H7 (cell line): ENCODE measurements at places on chromosomes 6 and 20.

- no peak for DNase-seq
These were observed 708.4 kb downstream of the CD109 start for GRCh38 chr6:74404366-74404765.

DNA sequence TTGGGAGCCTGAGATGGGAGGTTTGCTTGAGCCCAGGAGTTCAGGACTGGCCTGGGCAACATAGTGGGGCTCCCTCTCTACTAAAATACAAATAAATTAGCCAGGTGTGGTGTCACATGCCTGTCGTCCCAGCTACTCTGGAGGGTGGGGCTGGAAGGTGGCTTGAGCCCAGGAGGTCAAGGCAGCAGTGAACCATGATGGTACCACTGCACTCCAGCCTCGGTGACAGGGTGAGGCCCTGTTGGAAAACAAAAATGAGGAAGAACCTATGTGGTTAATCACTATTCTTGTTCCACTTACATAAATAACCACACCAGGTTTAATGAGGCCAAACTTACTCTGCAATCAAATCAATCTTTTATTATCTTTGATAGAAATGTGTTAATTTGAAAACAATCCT is 5.4 kb downstream of the PPDPF start:
- DNase-seq = no peak

- DNase-seq = no peak
These were observed 7.2 kb downstream of the TFAP2A start for GRCh38 chr6:10407674-10408054.

GRCh38 chr6:154602708-154603107 is 92.2 kb upstream of the CNKSR3 start:
- no peak for DNase-seq

- DNase-seq = peak; percentile 43
These were observed 24.9 kb downstream of the SASH1 start for GRCh38 chr6:148367411-148368024.

DNA sequence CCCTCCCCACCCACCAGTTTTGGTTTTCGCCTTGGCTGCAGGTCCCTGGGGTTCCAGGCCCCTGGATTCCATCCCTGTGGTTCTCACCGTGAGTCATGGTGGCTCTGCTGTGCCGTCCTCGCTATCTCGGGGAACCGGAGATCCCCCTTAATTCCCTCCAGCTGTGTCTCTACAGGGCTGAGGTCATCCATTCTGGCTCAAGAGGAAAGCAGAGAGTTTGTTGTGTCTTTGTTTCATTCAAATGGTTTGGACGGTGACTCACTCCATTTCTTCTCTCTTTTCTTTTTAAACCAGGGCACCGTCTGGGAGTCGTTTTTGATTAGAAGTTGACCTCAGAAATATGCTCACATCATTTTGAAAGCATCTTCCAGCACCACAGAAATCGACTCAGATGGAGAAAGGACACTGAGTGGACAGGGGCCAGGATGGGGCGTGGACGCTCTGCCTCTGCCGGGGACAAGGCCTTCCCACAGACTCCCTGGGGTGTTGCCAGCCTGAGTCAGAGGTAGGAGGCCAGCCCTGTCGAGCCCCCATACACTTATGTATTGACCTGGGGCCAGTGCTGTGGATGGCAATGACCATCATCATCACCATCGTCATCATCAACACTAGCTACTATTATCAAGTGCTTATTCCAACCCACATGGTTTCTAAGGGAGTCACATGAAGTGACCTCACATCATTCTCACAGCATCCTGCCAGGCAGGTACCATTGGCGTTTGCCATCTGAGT is 176.2 kb downstream of the NFATC2 start:
- DNase-seq = no peak

GRCh38 chr20:64233725-64234124 is 21.8 kb upstream of the PCMTD2 start:
- DNase-seq = no peak

- no peak for DNase-seq
These were observed 343.1 kb downstream of the TFAP2A start for GRCh38 chr6:10071631-10072220.

DNA sequence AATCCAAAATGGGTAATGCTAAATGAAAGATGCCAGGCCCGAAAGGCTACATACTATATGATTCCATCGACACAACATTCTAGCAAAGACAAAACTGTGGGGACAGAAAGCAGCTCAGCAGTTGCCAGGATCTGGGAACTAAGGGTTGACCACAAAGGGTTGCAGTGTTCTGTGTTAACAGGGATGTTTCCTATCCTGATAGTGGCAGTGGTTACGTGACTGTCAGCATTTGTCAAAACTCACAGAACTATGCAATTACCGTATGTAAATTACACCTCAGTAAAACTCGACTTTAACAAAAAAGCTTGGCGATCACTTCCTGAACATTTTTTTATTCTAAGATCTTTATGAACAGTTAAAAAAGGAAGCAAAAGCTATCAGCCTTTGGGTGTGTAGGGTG is 83.9 kb downstream of the BANF2 start:
- DNase-seq = no peak

DNA sequence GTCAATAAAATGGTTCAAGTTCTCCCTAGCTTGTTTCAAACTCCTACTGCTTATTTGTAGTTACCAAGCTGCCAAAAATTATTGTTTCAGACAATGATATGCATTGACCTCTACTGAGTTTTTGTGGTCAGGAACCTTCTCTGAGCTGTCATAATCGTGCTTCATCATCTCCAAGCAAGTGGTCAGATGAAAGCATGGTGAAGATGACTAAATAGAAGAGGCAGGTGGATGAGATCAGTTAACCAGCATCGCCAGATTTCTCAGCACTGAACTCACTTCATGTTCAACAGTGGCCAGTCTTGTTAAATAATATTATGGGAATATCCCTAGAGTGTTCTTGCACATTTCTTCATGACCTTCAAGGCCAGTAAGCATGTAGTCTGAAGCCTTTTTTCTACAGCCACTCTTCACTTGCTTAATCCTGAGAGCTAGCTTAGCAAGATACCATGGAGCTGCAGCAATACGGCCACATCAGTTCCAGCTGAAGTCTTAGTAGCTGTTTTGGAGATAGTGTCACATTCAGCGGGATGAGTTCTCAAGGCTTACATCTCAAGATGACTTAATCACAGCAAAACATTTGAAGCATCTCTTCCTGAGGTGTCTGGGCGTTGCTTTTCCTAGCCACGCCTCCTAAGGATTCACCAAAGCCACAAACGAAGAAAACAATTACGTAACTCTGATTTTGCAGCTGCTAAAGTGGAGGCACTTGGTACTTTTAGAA is 101.6 kb upstream of the TMEM30A start:
- DNase-seq = no peak

DNA sequence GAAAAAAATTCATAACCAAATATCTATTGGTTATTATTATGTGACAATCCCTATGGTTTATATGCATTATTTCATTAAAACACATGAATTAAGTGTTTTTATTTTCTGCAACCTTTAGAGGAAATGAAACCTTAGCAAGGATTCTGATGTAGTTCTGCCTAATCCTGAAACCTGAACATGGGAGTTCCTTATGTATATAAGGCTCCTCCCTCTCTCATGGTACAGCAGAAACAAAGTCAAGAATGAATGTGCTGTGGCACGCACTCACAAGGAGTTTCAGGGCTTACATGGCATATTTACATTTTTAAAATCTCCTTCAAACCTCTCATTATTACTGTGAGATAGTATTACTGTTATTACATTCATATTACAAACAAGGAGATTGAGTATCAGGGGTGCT is 426.4 kb upstream of the CITED2 start:
- DNase-seq = no peak

- no peak for DNase-seq
These were observed 125.7 kb upstream of the ARID1B start for GRCh38 chr6:156651486-156651885.

- peak; percentile 29 for DNase-seq
These were observed 101.2 kb downstream of the TTLL2 start for GRCh38 chr6:167426084-167426483.

- peak; percentile 12 for DNase-seq
These were observed 72.1 kb downstream of the CBFA2T2 start for GRCh38 chr20:33561692-33562601.

- no peak for DNase-seq
These were observed 160.1 kb downstream of the ZFAND3 start for GRCh38 chr6:37979392-37980221.

- no peak for DNase-seq
These were observed 137.5 kb upstream of the BACH2 start for GRCh38 chr6:90434094-90434493.
